Fibroblast of upper back skin (primary cell): ENCODE measurements at places on chromosomes 5 and 9.

DNA sequence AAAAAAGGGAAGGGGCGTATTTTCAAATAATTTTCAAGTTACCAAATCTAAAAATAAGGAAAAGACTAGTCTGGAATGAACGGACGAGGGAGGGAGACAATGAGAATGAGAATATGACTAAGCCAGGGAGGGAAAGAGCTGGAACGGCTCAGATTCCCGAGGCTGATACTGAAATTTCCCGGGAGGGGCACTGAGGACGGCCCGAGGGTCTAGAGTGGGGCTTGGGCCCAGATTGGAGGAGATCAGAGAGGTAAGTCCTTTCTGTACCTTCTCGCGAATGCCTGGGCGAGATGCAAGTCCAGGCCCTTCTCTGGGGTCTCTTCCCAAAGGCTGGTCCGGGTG lies 3.4 kb upstream of the CCIN start:
- DNase-seq, result peak; percentile 66

DNA sequence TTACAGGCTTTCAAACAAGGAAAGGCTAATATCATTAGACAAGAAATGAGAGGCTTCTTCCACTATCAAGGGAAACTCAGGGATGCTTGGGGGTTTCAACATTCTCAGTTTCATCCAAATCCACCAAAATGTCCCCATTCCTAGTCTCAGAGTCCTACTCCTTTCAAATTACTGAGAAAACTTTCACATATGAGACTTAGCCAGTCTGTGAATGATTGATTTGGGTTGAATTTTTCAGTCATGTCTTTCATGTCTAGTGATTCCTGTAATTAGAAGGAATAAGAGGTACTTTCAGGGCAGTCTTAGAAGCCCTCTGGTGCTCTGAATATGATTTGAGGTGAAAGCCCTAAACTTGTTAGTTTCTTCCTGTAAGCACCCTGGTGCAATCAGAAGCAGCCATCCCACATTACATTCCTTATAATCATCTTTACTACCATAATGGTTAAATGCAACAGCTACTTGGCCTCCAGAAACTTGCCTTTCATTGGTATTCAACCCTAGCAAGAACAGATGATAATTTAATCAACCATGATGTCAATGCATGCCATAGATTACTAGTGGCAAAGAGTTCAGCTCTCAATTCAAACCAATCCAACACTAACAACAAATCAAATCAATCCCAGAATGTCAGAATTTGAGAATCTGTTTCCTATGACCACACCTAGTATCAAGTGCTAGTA lies 50.7 kb upstream of the RIC1 start:
- peak; percentile 52 for DNase-seq

GRCh38 chr5:8829323-8830029 lies 716.4 kb downstream of the SEMA5A start:
- peak; percentile 99 for DNase-seq

GRCh38 chr9:125972012-125972729 lies 225.0 kb downstream of the PBX3 start:
- DNase-seq, result no peak

DNA sequence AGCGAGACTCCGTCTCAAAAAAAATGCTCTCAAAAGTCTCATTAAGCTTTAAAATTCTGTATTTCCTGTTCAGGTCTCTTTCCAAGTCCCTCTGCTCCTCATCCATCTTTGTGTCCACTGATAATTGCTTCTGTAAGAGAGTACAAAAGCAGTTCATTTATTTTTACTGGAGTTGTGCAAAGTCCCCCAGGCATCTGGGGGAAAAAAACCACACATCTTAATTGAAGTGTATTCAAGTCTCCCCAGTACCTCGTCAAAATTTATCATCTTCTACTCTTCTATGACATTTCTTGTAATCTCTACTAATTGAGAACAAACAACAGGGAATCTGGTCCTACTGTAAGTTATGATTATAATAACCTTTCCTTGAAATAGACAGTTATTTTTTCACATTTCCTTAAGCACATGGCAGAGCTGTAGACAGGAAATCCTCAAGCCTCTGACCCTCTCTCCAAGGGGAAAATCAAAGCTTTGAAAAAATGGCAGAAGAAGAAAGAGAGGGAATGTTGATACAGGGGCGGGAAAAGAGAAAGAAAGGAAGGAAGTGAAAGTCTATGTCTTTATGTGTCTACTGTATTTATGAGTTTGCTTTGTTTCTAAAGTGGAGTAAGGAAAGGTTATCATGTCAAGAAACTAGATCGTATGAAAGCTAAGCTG lies 51.5 kb downstream of the RAI14 start:
- DNase-seq, result no peak

DNA sequence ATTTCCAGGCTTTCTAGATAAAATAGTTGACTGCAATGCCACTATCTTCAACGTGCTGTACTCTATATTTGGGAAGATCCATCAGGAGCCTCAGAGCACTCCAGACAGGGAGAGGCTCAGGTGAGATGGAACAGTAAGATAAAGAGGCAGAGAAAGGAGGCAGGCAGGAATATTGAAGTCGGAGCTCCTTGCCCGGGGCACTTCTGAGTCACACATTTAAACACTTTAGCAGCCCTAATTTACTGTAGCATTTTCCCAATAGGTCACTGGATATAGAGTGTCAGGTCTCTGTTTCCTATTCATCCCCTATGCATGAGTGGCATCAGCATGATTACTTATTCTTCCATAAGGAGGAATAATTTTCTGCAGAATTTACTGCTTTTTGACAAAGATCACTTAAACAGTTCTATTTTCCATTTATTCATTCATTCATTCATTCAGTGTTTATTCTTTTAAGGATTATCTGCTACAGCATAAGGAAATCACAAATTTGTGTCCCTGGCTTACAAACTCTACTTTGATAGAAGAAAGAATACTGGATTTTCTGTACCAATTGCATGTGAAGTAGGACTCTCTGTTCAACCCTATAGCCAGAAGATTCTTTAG lies 170.7 kb downstream of the MAPKAP1 start:
- DNase-seq, result no peak

DNA sequence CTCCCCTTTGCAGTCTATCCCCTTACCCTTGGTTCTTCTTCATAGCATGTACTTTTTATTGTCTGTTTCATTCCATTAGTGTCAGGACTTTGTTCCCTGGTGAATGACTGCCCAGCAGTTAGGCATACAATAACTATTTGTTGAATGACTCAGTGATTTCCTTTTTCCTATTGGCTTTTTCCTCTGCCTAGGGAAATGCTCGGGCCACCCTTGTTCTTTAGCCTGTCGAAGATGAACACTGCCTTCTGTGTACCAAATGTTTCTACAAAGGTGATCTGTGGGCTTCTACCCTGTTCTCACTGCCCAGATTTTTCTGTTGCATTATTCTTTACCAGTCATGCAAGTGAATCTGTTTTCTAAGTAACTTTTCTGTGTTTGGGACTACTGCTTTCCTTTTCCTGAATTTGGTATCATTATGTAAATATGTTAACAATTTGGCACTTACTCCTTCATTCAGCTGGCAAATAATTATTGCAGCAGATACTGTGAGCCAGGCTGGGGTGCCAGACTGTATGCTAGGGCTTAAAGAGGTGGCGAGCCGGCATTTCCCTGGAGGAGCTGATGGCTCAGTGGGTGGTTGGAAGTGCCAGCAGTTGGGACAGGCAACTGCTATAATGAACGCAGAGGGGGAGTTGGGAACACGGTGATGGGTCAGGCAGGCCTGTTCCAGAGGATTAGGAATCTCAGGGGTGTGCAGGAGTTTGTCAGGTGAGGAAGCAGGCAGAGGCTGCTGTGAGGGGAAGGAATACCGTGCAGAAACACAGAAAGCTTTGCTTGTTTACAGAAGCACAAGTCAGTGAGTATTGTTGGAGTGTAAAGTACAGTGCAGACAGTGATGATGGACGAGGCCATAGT lies 30.6 kb downstream of the KDM4C start:
- DNase-seq, result peak; percentile 44

DNA sequence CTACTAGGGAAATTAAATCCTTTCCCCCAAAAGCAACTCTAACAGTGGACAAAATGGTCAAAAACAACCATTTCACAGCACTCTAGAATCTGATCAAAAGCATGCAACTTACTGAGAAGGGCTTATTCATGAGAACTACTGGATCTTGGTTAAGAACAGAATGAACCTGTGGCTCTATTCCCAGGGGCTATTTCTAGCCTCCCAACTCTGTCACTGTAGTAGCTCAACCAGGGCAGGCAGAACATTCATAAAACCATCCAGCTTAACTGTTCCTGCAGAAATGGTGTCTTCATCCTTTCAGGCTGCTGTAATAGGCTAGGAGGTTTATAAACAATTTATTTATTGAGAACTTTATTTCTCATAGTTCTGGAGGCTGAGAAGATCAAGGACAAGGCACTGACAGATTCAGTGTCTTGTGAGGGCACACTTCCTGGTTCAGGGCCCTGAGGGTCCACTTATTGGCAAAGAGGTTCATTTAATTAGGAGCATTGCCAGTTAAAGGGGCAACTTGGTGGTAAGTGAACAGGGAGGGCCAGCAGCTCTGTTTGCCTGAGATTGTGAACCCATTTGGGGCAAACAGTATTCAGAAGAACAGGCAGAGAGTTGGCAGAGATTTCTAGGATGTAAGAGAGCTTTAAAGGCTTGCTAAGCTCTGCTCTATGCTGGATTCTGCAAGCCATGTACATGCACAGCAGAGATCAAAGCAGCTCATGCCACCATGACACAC lies 238.5 kb upstream of the FBXL7 start:
- DNase-seq, result no peak

DNA sequence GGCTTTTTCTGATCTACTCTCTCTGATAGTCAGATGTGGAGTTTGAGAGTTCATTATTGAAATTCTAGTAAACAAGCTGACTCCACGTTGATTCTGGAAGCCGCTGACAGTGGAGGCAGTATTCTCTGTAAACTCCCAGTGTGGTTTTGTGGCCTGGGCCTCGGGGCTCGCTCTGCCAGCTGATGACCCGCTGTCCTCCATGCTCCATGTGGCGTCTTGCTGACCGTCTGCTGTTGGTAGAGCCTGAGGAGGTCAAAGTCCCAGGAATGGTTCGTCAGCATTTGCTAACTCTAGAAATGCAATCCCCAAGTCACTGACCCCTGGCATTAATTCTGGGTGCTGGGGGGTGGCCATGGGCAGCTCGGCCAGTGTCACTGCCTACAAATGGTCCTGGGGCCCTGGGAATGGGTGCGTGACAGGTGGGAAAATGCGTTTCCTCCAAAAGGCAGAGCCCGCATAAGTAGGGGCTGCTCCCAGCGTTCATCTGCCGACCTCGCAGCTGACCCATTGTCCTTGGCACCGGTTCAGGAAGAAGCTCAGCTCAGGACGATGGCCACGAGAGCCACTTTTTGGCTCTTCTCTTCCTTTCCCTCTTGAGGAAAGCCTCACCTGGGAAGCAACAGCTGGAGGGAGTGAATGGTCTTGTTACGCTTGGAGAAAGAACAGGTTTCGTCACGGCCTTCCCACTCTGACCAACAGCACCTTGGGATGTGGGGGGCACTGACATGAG lies 55.1 kb downstream of the MRPL36 start:
- no peak for DNase-seq

DNA sequence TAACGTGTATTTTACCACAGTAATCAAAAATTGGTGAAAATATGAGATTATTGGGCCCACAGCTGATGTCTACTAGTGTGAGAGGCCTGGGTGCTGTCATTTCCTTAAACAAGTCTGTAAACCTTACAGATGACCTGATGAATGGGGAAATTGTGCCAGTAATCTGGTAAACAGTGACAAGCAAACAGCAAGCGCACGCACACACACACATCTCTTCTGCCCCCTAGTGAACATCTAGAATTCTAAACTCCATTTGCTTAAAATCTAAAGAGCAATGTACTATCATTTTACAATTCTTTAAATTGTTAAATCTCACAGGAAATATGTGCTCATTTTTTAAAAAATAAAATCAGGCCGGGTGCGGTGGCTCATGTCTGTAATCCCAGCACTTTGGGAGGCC lies 7.5 kb upstream of the RAPGEF1 start:
- peak; percentile 43 for DNase-seq

- no peak for DNase-seq
These were observed 165.1 kb downstream of the CACNA1B start for GRCh38 chr9:138042640-138043039.
